ENCODE measurements at places on chromosomes 3 and 15.

DNA sequence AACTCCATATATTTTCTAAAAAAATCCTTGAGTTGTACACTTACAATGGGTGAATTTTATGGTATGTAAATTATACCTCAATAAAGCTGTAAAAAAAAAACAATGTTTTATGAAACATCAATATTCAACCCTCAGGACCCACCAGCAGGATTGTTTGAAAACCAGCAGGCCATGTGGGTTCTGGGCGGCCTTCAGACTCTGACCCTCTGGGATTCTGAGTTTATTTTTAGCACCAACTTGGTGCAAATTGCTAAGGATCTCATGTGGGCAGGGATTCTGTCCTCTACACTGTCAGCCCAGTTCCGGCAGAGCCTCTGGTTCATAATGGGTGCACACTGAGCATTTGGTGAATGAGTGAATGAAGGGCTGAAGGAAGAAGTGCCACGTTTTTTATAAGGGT is 24.2 kb upstream of the TSEN2 start:
- no peak for DNase-seq

DNA sequence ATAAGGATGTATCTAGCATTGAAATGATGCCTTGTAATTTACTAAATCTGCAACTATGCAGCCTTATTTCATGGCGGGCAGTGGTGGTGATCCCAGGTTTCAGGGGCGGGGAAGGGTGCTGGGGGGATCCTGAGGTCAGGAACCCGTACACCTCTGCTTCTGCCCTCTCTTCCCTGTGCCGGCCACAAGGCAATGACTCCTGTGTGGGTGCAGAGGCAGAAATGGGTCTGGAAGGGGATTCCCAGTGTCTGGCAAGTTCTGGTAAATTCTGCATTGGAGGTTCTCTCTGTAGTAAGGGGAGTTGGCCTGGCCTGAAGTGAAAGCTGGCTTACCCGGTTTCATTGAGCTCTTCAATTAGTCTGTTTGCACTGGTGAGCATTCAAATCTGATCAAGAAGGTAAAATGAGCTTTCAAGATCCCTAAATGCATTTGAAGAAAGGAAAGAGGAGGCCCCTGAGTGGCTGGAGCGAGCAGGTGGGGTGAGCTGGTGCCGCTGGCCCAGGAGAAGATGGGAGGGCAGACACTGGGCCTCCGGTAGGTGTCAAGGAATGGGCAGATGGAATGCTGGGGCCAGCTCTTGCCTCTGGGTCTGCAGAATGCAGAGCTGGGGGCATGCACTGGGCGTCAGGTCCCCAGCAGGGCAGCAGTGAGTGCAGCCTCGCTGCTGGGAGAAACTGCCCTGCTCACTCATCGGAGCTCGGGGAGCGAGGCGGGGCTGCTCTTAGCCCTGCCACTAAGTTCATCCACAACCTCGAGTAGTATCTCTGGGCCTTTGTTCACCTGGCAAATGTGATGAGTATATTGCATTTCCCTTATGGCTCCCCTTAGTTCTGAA is 13.7 kb downstream of the NRROS start:
- no peak for DNase-seq

DNA sequence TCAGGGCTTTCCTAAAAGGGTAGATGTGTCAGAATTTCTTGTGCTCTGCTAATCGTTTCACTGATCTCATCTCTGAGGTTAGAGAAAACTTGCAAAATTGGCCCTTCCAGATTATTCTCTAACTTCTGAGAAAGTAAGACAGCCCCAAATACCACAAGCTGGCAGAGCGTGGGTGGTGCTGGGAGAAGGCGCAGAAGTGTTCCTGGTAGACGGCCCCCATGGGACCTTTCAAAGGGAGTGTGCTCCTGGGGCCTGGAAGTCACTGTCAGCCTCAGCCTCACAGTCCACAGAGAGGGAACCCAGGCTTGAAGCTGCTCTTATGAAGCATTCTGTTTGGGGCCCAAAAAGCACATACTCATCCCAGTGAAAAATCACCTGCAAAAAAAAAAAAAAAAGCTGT is 86.5 kb upstream of the PFN2 start:
- no peak for DNase-seq

DNA sequence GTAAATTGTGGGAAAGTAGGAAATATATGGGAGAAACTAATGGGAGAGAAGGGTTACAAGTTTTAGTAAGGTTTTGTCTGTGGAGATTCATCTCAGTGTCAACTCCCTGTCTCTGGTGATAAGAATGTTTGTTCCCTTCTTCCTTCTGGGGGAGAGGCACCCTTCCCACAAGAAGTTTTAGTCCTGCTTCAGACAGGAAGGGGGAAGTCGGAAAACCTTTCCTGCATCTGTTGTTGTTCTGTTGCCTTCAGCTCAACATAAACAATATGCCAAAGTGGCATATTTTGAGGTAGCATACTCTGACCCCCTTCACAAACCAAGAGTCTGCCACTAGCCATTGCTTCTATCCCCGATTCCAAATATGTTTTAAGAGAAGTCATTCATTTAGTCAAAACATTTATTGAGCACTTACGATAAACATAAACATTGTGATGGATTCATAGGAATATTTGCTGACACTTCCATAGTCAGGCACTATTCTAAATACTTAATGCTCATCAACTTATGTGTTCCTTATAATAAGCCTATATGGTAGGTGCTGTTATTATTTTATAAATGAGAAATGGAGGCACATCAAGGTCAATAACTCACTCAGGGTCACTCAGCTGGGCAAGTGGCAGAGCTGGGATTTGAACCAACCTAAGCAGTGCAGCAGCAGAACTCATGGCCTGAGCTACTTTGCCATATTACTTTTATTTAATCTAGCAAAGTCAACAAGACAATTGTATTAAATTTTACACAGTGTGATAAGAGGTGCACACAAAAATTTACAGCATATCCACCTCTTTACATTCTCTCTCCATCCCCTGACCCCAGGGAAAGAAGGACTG is 34.2 kb upstream of the TIMP4 start:
- no peak for DNase-seq

GRCh38 chr3:115659253-115660220 is 36.2 kb downstream of the GAP43 start:
- no peak for DNase-seq

DNA sequence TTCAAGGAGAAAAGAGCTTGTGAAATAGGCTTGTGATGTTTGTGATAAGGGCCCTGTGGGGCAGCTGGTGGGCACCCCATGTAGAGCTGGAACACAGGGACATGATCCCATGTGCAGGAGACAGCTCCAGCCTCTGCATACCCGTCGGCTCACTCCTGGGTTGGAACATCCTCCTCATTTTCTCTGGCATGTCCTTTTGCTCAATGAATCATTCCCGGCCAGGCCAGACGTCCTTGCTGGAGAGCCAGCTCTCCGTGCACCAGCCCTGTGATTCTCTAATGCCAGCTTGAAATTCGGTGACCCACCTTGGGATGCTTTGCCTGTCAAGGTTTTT is 77.3 kb downstream of the SMAD3 start:
- no peak for DNase-seq

DNA sequence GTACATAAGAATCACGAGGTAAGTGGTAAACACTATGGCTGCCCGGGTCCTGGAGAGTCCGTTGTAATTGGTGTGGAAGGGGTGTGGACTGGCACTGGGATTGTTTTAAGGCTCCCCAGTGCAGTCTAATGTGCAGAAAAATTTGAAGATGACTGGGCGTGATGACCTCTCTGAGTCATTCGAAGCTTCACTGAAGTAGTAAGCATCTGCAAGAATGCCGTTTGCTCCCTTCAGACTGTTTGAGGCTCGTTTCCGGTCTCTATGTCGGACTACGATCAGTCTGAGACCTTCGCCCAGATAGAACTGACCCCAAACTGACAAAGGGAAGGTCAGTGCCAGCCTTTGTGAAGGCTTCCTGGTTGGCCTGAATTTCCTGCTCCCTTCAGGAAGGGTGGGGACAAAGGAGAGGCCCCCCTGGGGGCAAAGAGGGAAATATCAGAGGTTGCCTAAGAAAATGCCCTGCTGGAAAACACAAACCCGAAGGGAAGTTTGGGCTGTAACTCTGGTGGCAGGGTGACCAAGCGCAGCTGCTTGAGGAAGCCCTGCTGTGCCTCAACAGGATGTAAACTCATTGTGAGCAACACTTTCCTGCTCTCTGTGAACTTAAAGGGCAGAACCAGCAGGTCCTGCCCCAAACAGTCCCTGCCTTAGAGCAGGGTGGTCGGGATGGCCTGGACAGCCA is 34.6 kb downstream of the BTD start:
- no peak for DNase-seq

DNA sequence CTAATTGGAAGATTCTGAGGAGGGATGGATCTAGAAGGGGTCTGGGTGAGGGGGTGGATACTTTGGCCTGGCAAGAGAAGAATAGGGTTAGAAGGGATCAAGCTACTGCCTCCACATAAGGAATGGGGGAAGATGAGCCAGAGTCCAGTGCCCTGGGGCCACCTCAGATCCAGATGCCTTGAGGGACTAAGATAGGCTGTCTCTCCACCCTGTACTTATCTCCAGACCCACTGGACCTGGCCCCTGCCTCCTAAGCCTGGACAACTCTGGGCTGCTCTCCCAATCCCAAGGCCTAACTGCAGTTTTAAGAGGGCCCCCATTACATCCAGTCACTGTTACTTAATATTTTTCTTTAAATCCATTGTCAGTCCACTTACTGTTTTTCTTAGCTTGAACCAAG is 2.0 kb downstream of the DVL3 start:
- no peak for DNase-seq

GRCh38 chr15:37370941-37371340 is 270.6 kb upstream of the MEIS2 start:
- DNase-seq = no peak

DNA sequence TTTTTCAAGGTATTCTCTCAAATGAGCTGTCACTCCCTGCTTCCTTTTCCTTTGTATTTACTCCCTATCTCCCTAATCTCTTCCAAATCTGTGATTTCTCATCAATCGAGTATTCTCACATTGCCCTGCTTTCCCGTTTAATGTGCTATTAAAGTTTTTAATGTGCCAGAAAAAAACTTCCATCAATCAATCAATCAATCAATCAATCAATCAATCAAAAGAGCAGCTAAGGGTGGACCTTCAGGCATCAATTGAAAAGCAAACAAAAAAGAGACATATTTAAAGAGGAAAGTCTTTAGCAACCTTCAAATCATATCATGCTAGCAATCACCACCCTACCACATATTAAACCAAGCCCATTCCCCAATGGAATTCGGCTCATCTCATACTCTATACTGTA is 58.9 kb downstream of the SATB1 start:
- no peak for DNase-seq

DNA sequence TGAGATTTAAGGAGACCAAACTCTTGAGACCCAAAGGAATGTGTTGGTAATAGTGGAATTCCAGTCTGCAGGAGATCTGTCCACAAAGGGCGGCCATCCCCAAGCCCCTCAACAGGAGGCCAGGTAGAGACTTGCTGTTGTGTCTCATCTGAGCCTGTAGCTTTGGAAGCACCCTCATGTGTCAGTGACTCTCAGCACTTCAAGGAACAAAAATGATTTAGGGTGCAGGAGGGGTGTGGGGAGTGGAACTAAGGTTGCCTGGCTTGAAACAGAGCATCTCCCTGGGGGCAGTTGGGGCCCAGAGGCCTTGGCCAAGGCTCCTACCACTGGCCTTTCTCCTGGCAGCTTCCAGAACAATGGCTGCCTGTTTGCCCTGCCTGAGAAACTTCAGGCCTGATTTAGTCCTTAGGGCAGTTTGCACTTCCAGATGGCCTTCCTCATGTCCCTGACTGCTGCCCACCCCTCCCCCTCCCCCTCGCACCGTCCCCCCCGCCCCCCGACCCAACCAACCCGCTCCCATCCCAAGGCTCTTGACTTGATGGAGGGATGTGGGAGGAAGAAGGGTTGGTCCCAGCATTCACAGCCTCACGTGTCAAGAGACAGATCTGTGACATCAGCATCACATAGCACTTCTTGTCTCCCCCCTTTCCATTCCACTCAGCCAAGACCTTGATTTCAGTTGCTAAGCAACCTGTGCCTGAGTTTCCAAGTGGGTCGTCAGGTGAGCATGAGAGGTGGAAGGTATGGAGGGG is 77.1 kb downstream of the CORO2B start:
- no peak for DNase-seq

DNA sequence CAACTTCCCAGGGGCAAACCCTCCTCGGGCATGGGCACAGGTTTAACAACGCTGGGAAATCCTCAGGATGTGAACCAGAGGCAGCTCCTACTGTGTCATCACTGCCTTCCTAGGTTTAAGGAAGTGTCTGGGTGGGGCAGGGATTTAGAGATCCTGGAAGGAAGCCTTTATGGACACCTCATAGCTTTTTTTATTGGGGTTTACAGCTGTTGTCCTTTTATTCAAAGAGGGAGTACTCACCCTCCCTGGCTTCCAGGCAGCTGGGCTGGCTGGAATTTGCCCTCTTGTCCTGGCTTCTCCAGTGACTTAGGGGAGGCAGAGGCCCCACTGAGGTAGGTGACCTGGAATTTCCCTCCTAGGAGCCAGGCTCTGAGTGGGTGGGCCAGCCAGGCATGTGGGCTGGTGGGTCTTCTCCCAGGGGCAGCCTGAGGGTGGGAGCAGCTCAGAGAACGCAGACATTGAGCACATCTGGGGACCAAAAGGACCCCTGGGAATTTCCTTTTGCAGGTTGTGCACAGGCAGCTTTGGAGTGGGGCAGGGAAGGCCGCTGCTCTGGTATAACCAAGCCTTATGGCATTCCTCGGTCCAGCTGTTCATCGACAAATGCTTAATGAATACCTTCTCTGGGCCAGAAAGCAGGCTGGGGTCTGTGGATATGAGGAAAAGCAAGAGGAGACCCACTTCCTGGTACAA is 13.5 kb upstream of the FAM3D start:
- no peak for DNase-seq

Measured in NCI-H524 treated with DMSO at 0.1 percent for 48 hours (cell line).